ENCODE measurements at places on chromosomes 7 and 10.

- no peak for DNase-seq
Observed at GRCh38 chr10:14377591-14378175, 47.0 kb upstream of the FRMD4A start.

DNA sequence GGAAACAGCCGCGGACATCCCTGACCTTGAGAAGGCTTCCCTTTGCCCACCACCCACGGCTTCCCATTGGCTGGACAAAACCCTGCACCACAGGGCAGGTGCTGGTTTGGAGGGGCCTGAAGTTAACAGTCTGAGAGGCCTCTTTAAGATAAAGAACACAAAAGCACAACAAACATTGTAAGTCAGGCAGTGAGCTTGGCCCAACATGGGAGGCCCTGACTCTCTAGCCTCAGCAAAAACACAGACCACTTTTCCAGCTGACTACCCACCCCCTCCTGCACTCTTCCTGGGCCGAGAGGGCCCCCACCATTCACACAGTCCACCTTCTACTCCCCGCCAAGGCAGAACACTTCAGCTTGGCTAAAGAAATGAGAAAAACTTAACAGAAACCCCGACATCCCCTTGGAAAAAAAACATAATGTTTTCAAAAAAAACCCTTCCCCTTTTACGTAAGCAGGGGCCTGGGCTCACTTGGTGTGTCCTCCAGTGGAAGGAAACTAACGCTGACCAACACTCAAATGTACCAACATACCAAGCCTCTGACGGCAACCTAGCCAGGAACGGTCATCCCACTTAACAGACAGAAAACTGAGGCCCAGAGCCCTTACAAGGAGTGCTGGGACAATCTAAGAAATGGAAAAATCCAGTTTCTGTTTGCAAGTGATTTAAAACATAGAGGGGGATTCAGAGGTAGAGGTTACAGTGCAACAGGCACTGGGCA is 80.9 kb downstream of the COBL start:
- DNase-seq = no peak

DNA sequence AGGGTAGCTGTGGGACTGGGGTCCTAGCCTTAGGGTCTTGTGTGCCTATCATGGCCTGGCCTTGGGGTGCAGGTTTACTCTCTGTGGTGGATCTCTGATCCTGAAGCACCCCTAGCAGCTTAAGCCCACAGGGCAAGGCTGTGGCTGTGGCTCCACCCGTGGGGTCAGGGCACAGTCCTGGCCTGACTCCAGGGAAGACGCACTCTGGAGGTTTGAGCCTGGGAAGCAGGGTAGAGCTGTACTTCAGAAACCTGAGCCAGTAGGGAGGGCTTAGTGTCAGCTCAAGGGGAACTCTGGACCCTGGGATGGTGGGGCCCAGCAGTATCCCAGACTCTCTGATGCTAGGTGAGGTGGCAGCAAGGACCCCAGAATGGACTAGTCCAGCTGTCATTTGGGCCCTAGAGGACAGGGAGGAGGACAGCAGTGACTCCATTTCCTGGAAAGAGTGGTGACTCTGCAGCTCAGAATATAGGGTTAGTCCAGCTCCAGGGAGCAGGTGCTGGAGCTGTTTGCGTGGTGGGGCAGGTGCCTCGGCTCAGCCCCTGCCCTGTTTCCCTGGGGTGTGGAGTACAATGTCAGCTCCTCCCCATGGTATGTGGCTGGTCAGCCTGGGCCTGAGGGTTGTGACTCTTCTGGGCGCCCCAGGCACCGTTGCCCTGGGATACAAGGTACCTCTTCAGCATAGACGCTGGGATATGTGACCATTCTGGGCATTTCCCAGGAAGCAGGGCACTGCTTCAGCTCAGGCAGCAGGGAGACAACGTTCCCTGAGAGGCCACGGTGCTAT is 15.8 kb downstream of the GTPBP4 start:
- no peak for DNase-seq

- DNase-seq = no peak
Observed at GRCh38 chr7:119105381-119105780, 880.9 kb downstream of the ANKRD7 start.

GRCh38 chr10:12349629-12350166 is 351 bp downstream of the CAMK1D start:
- no peak for DNase-seq

DNA sequence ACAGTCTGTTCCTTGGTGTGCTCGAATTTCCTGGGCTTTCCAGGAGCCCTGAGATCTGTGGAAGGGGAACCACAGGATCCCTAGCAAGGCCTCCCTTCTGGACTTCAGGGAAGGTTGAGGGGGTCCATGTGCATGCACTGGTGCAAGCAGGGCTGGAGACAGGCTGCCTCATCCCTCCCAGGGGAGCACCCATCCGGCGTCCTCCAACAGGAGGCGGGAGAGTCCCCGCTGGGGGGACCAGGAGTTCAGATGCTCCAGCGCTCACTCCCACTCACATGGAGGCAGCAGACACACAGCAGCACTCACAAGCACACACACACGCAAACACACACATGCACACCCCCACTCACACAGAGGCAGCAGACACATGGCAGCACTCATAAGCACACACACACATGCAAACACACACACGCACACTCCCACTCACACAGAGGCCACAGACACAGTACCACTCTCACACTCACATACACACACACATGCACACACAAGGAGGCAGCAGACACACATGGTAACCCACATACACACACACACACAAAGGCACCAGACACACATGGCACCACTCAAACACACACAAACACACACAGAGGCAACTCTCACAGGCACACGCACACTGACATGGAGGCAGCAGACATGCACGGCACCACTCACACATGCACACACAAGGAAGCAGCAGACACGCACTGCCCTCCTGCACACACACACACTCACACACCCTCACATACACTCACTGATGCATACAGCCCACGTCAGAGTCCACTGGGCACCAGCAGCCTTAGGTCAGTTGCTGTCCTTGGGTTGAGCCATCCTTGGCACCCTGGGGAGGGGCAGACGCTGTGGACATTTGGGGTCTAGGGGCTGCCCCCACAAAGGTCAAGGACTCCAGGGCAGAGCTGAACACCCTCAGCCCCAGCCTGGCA is 247.0 kb upstream of the PPP2R2D start:
- no peak for DNase-seq

DNA sequence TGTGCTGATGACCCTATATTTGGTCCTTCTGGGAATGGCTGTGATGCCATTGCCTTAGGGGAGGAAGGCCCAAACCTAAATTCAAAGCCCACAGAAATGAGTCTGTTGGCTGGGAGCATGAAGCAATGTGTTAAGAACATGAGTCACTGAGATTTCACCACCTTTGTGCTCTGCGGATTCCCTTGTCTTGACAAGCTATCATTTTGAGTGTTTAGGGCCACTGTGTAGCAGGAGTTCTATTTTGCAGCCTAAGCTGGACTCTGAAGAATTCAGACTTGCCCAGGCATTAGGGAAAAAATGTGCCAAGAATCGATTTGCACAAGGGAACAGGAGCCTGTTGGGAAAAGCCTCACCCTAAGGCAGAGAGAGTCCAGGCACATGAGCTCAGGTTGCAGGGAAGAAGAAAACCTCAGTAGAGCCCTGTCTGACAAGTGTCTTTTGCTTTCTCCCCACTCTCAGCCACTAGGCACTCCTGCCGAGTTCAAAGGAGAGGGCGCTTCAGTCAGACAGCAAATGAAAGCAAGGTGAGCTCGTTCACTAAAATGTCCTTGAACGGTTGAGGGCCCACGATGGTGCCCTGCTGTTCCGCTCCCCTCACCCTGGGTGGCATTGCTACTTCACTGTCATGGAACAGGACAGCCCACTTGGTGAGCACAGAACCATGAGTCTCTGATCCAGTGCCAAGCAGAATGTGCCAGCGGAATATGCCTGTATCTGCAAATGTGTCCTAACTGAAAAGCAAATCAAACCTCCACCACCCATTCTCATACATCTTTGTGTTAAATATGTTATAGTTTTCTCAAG is 93.6 kb downstream of the PRLHR start:
- peak; percentile 82 for DNase-seq

DNA sequence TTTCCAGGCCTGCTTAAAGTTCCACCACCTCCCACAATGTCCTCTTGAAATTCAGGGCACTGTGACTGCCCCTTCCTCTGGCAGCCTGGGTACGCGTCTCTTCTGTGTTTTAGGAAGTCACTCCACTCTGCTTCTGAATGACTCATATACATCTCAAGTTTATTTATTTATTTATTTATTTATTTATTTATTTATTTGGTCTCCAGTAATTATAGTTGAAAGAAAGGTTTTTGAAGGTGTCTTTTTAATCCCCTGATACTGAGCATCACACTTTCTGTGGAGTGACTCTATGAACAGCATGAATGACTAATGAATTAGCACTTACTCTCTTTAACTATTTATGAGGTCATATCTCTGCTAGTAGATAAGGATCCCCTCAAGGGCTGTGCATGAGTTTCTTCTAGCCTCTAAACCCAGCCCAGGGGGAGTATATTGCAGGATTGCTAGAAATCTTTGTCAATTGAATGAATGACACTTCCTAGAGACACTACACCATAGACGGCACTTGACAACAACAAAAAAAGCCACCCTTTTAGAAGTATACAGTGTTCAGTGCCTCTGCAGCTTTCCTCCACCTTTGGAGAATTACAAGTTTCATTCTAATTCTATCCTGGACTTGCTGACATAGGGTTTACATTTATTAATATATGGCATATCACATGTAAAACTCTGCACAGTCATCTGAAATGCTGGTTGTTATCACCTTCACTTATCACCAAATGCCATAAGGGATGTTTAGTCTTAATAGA is 2.1 kb downstream of the MACC1 start:
- no peak for DNase-seq

GRCh38 chr10:9342885-9343570 is 1288.5 kb downstream of the GATA3 start:
- peak; percentile 20 for DNase-seq

DNA sequence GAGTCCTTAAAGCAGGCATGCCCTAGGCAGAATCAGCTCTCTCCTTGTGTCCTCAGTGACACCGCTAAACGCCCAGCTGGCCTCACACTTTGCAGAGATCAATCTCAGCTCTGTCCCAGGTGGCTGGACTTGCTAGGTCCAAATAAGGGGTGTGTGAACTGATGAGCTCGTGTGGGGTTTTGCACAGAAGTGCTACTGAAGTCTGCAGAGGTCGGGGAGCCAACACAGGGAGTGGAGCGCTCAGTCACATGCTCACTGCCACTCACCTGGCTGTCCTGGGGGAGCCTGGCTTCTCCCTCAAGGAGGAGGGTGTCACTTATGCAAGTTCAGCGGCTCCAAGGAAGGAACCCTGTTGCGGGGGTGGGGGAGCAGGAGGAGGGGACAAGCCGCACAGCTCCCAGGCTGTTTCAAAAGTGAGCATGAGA is 2.0 kb downstream of the ELN start:
- DNase-seq = no peak

DNA sequence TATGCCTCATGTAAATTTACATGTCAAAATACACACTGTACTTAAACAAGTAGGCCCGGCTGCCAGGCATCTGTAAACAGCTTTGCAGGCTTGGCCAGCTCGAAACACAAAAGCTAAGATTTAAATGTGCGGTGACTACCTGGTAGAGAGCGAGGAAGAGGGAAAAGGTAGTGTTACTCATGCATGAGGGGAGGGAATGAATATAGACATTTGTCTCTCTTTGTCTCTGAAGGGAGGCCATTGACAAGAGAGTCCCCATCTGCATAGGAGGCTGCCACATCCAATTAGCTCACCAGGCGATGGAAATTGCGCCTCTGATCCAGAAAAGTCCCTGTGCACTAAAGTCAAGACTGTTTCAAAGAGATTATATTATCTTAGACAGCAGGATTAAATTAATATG is 535.8 kb downstream of the PTPRN2 start:
- DNase-seq = no peak

- DNase-seq = no peak
Observed at GRCh38 chr10:117532003-117532385, 10.6 kb upstream of the EMX2 start.

DNA sequence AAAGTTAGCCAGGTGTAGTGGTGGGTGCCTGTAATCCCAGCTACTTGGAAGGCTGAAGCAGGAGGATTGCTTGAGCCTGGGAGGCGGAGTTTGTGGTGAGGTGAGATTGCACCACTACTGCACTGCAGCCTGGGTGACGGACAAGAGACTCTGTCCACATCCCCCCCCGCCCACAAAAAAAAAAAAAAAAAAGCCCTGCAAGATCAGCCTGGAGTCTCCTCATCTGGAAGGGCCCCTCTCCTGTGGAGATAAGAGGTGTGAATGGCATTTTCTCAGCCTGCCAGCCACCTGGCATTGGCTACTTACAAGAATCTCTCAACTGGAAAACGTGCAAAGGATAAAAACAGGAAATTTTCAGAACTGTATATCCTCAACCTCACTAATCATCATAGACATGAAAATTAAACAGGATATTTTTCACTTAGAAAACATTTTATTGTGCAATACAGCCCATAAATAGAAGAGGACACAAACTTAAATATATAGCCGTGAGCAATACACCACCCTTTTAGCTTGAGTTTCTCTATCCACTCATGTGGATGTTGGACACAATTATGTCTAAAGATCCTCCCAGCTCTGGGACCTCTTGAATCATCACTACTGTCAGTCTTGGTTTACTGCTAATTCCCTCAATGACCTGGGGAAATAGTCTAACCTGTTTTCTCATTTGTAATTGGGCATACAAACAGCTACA is 11.3 kb upstream of the TSPAN15 start:
- DNase-seq = no peak
